ENCODE measurements at places on chromosomes 1 and 21.

- no peak for DNase-seq
Observed at GRCh38 chr21:44286716-44287632, 1.3 kb downstream of the AIRE start.

DNA sequence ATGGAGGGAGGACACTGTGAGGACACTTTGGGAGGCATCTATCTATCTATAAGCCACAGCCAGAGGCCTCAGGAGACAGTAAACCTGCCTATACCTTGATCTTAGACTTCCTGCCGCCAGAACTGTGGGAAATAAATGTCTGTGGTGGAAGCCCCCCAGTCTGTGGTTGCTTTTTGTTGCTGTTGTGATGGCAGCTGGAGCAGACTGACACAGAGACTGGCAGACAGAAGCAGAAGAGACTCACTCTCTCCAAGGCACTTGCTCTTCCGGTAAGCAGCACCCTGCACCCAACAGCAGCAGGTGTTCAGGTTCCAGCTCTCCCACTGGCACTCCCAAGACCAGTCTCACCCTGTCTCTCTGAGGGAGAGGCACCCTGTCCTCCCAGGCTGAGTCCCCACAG is 297.6 kb downstream of the TTLL7 start:
- DNase-seq = no peak

- DNase-seq = no peak
Observed at GRCh38 chr21:45169682-45170081, 95.3 kb downstream of the ADARB1 start.

DNA sequence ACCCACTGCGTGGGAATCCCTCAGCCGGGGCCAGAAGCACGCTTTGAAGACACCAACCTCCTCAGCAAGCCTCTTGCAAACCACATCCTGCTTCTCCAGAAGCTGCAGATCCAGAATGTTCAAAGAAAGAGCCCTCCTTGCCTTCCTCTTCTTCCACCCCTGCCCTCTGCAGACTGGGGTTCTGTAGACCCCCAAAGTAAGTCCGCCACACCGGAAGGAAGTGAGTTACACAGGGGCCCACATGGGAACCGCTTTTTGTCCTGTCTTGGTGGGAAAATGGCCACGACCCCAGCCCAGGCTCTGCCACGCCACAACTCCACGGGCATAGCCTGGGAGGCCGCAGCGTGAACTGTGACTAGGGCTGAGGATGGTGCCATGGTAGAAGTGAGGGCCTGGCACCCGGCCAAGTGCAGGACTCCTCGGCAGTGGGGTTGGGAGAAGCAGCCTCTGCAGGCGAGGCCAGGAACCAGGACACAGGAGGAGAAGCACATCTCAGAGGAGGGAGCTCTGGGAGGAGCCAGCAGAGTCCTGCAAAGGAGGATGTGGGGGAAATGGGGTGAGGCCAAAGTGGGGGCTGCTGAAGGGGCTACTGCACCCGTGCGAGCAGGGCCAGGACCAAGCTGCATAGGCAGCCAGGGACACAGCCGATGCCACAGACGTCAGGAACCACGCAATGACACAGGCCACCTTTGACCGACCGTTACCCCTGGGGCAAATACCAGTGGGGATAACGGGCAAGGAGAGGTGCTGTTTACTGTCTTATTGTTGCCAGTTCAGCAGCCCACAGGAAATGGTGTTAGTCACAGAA is 30.9 kb downstream of the PDE9A start:
- DNase-seq = no peak

DNA sequence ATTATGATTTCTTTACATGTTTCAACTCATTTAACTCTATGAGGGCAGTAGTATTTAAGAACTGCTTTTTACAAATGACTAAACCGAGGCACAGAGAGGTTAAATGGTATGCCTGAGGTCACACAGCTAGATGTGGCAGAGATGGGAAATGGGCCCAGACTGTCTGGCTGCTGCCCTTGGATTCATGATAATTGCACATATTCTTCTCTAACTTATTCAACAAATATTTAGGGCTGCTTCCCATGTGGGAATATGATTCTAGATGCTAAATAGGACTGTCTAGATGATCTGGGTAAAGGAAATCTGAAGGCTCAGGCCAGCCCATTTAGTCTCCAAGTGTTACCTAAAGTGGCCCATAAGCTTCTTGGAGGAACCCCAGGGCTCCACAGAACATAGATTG is 26.2 kb downstream of the C8A start:
- DNase-seq = no peak

DNA sequence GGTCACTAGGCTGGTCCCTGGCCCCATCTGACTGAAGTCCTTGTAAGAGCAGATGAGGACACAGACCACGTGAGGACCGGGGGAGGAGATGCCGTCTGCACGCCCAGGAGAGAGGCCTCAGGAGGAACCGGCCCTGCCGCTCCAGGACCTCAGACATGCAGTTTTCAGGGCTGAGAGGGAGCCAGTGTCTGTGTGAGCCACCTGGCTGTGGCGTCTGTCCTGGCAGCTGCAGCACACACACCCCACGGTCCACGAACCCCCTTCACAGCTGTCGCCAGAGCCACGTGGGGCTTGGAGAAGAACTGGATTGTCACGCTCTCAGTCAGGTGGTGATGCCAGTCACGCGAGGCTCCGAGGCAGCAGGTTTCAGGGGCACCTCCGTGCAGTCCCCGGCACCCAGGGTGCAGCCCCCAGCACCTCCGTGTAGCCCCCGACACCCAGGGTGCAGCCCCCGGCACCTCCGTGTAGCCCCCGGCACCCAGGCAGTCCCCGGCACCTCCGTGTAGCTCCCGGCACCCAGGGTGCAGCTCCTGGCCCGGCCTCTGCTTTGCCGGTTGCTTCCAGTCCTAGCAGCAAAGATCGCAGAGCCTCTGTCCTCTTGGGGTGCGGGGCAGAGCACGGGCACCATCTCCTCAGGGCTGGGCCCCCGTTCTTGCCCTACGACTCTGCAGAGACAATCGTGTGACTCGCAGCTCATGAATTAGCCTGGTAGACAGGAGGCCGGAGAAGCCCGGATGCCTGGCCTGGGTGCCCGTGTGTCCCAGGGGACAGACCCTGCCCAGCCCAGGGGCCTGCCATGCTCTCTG is 19.0 kb upstream of the SUMO3 start:
- peak; percentile 71 for DNase-seq

DNA sequence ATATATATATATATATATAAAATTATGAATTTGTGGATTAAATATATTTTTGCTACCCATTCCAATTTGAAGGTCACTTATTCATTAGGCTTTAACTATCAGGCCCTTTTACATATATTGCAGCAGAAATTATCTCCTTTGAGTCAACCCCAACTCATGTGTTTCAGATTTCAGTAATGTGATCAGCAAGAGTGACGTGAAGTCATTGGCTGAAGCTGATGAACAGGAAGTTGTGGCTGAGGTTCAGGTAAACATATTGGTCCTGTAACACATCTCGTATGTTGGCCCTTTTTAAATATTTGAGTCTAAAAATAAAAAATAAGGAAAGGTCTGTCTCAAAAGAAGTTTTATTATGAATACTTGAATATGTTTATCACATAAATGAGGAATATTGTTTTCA is 8.5 kb downstream of the VPS45 start:
- DNase-seq = no peak

Data from AG20443 (cell line).